NCI-H510A (cell line): ENCODE measurements at places on chromosomes 7 and 10.

DNA sequence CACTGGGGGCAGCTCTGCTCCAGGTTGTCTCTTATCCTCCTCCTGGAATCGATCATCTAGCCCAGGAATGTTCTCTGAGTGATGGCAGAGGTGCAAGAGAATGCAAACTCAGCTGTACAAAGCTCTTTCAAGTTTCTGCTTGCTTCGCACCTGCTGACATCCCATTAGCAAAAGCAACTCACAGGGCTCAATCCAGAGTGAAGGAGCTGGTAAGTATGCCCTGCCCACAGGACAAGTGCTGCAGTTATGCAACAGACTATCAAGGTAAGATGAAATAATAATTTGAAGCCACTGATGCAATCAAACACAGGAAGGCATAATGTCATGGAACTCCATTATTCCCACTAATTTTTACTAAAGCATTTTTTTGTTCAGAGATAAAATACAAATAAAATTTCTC, 122.2 kb downstream of the GRM3 start:
- no peak for DNase-seq

- no peak for DNase-seq
Observed at GRCh38 chr7:13414661-13415107, 574.8 kb downstream of the ETV1 start.

GRCh38 chr10:130192276-130192848, 56.2 kb downstream of the GLRX3 start:
- DNase-seq, result no peak

DNA sequence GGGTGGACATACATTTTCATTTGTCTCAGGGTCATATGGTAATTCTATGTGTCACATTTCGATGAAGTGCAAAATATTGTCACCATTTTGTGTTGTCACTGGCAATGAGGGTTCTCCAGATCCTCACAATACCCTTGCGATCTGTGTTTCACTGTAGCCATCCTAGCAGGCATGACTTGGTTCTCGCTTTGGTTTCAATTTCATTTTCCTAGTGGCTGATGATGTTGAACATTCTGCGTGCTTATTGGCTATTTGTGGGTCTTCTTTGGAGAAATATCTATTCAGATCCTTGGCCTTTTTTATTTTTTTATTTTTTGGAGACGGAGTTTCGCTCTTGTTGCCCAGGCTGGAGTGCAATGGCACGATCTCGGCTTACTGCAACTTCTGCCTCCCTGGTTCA, 24.8 kb upstream of the MNX1 start:
- DNase-seq, result no peak

- DNase-seq, result no peak
Observed at GRCh38 chr10:107971411-107971810, 806.9 kb upstream of the SORCS1 start.
